ENCODE measurements at places on chromosomes 3 and 15.

DNA sequence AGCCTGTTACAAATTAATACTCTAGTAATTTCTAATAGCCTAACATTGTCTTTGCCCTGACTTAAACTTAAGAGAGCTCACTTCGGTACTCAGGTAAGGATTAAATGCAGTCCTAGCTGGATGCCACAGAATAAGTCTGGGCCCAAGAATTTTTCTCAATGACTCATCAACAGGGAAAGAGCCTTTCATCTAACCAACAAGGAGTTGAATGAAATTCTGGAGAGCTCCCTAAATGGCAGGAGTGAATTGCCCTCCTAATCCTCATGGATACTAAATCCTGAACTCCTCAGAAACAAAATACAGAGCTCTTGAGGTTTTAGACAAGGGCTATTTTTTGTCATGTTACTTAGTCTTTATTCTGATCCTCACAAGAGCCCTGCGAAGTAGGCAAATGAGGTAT lies 159.5 kb downstream of the PLCH1 start:
- DNase-seq: no peak

GRCh38 chr3:127640042-127640355 lies 11.0 kb downstream of the PODXL2 start:
- no peak for DNase-seq

DNA sequence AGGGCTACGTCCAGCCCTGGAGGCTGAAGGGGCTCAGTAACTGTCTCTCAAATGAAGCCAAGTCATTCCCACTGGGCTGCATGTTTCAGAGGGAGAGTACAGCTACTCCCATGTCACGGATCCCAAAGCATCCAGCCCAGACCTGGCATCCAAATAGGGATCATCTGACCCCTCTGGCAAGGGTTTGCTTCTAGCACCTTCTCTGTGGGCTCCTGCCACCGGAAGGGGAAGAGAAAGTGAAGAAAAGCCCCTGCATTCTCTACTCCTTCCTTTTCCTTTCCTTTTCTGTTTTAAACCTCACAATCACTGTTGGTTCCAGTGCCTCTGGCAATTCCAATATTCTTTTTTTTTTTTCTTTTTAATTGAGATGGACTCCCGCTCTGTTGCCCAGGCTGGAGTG lies 64.5 kb upstream of the CTSH start:
- no peak for DNase-seq

- DNase-seq: no peak
These were observed 976 bp upstream of the ARGFX start for GRCh38 chr3:121566773-121567172.

GRCh38 chr3:49020330-49021212 lies 1.4 kb upstream of the NDUFAF3 start:
- DNase-seq: no peak

DNA sequence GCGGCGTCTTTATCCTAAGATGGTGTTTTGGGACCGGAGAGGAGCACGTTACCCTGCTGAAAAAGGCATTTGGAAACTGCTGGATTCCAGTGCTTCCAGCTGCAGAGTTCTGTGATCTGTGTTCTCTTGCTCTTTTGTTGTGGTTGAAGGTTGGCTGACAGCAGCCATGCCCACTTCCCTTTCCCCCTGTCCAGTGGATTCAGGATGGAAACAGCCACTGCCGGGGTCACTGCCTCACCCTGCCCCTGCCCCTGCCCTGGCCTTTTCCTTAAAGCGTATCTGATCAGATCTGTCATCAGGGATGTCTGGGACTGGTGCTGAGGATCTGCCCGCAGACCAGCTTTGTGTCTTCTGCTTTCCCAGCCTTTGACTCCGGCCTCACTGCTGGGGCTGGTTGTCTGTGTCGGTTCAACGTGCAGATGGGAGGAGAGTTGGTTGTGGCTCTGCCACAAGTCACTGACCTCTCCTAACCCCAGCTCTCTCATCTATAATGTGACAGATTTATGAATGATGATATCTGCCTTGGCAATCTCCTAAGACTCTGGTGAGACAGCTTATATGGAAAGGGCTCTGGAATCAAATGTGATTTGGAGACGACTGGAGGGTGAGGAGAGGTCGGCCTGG lies 219.4 kb upstream of the BHLHE40 start:
- no peak for DNase-seq

DNA sequence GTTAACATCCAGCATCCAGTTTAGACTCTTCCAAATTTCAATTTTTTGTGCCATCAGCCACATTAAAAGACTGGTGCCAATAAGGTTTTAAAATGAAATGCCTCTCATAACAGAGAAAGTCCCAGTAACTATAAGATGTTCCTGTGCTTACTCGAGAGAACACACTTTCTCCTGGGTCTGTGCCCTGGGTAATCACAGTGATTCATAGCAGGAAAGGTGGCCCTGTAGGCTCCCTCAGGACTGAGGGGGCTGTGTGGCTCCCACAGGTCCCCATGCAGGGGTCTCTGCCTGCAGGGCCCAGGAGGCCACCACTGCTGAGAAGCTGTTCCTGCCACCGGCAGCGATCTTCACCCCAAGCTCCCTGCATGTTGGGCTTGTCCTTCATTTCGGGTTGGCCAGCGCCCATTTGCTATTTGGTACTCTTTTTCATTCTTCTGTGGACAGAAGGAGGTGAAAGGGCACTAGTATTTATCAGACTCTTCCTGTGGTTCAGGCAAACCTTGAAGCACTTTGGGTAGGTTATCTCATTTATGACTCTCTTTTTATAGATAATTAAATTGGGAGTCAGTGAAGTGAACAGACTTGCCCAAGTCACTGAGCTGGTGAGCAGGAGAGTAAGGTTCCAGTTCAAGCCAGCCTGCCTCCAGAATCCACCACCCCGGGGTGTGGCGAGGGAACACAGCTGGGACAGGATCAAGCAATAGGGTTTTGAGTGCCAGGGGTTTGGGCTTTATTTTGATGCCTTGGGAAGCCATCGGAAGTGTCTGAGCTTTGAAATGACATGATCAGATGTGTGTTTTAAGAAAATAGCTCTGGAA lies 44.2 kb upstream of the PLXNA1 start:
- no peak for DNase-seq

- no peak for DNase-seq
These were observed 37.4 kb upstream of the NEO1 start for GRCh38 chr15:73014904-73015303.

DNA sequence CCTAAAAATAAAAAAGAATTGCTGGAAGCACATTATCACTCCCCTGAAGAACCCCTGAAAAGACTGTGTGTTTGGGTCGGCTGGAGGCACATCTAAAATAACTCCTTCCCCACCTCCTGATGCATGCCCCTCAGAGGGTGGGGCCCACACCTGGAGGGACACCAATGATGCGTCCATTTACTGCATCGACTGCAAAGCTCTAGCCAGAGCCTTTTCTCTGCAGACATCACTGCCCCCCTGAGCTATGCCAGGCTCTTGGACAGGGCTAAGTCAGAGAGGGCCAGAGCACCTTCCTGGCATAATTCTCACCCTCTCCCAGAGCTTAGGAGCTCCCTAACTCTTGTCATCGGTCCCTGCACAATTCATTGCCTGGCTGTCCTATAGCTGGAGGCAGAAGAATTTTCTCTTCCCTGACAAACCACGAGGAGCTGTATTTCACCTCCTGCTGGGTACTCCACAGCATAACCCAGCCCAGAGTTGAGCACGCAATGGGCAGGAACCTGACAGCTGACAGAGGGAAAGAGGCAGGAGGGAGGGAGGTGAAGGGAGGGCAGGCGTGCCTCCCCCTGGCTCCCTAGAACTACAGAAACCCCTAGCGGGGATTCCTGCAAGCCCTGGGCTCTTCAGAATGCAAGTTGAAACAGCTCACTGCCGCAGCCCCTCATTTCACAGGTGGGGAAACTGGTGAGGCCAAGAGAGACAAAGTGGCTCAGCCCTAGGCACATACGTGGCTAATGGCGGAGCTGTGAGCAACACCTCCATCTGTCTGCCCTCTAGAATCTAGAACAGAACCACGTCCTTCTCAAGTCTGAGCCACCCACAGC lies 46.6 kb downstream of the XXYLT1 start:
- no peak for DNase-seq

Data from hematopoietic multipotent progenitor cell treated with erythropoietin and hydrocortisone succinate and interleukin-3 and kit ligand, for 15 days (in vitro differentiated cells).